ENCODE measurements at places on chromosomes 12 and 14.

GRCh38 chr14:63962906-63963305 is 110.1 kb downstream of the SYNE2 start:
- peak; percentile 13 for DNase-seq

DNA sequence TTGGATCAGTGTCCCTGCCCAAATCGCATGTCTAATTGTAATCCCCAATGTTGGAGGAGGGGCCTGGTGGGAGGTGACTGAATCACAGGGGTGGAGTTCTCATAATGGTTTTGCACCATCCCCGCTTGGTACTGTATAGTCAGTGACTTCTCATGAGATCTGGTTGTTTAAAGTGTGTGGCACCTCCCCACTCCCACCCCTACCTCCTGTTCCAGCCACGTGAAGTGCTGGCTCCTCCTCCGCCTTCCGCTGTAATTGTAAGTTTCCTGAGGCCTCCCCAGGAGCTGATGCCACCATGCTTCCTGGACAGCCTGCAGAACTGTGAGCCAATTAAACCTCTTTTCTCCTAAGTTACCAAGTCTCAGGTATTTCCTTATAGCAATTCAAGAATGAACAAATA is 67.2 kb downstream of the FERMT2 start:
- no peak for DNase-seq

DNA sequence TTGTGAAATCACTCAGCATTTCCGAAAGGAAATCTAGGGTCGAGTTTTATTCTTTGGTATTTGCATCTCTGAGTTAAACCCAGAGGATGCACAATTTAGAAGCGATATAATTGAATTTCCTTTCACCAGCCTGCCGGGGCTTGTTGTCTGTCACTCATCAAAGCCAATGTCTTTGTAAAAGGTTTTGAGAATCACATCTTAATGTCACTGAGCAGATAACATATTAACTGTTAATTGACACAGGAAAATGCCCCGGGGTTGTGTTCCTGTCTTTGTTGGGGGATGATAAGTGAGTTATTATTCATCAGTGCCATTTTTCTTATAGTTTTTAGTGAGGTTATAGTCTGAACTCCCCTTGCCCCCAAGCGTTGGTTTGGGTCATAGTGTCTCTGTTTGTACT is 73.4 kb downstream of the DUSP6 start:
- no peak for DNase-seq

DNA sequence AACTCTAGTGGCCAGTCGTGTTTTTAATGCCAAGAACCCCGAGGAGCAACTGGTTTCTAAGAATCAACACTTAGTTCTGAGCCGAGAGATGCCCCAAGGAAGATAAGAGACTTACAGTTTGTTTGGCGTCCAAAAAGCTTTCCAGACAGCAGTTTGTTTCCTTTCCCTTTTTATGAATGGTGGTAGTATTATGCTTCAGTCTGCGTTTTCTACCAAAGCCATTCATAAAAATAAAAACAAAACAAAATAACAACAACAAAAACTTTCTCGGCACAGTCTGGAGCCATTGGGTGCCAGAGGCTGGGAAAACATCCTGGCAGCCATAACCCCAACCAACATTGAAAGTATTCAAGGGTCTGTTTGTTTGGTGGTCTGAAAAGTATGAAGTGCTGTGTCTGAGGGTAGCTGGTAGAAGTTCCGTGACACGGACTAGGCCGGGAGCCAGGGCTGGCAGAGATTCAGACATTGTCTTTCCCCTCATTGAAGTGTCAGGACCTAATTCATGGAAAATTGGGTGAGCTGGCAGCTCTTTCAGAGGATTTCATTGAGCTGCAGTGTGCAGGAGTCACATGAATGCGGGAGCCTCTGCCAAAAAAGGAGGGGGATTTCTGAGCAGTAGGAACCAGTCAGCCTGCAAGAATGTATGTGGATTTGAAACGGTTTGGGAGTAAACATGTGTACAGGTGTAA is 124.2 kb downstream of the HMGA2 start:
- peak; percentile 79 for DNase-seq

- no peak for DNase-seq
Measured at GRCh38 chr14:80264702-80265101, 53.4 kb upstream of the DIO2 start.

DNA sequence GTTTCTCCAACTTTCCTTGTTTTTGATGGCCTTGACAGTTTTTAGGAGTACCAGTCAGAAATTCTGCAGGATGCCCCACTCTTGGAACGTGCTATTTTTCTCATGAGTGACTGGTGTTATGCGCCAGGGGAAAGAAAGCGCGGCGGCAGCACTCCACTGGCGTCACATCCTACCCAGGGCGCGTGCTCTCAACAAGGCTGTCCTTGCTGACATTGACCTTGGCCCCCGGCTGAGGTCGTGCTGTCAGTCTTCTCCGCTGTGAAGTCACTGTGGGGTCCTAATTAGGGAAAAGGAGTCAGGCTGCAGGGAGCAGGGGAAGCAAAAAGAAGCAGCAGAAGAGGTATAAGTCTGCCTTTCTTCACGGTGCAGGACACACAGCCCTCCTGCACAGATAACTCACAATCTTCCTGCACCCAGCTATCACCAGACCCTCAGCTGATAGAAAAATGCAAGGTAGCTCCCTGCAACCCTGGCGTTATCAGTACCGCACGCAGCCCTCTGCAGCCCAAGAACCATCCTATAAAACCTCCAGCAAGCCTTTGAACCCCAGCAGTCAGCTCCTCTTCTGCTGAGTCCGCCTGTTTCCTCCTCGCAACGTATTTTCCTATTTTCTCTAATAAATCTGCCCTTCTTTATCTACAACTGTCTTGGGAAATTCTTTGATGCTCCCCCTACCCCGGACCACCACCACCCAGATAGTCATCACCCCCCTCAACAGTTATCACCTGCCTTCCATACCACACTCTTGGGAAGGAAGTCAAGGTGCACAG is 48.0 kb upstream of the C14orf180 start:
- no peak for DNase-seq

DNA sequence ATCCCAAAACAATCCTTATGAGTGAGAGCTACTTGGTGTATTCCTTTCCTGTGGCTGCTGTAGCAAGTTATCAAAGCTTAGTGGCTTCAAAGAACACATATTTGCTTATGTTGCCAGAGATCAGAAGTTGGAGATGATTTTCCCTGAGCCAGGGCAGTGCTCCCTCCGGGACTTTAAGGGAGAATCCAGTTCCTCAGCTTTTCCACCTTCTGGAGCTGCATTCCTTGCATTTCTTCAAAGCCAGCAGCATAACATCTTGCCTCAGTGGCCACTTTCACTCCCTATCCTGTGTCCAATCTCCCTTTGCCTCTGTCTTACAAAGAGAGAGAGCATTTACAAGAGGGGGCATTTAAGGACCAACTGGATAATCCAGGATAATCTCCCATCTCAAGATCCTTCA is 33.7 kb downstream of the P2RX7 start:
- no peak for DNase-seq

GRCh38 chr12:58069268-58069963 is 128.0 kb downstream of the ATP23 start:
- DNase-seq, result peak; percentile 10

DNA sequence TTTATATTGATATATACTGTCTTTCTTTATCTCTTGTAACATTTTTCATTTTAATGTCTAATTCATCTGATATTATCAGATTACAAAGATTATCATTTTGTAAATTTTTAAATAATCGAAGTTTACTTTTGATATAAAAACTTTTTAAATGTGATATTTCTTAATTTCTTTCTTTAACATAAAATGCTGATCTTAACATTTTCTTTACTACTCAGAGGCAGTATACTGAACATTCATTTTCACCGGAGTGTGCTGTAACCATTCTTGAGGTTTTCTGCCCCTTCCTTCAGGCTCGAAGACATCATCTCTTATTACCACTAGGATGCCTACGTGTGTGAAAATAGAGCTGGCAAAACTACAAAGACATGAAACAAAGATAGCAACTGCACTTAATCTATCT is 186.9 kb downstream of the DIO2 start:
- no peak for DNase-seq

DNA sequence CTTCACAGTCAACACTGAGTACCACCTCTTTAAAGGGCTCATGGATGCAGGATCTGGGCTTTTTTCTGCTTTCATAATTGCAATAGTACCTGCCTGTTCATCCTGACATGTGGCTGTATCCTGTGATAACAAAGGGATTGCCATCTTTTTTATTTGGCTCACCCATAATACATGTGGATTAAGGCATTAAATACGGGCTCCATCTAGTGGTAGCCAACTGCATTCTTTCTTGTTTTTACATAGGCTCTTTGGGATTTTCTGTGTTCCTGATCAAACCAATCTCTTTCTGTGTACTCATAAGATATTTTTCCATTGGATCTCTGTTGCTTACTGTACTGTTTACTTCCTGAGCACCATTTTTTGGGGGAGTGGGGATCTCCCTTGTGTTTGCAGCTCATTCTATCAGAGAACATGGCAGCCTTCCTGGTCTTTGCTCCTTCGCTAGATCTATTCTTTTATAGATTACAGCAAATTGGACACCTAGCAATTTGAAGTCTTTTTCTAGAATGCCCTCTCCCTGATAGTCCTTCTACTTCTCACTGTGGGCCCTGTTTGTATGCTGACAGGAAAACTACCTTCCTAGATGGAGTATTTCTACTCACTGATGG is 723.4 kb upstream of the MDGA2 start:
- DNase-seq, result no peak

- no peak for DNase-seq
Measured at GRCh38 chr14:50116966-50117365, 594 bp upstream of the VCPKMT start.

DNA sequence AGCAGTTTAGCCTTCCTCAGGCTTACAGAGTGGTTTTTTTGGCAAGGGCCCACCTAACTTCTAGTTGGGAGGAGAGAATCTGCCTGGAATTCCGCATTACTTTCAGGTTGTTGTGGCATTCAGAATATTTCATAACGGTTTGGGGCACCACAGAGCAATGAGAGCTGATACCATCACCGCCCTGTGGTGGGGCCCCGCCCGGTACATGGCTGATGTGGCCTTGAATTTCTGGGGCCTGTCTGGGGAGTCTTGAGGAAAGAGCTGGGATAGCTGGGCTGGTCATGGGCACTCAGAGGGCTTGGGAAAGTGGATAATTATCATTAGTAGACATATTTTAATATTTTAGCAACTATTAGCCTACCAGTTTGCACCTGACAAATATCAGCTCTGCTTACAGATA is 4.2 kb downstream of the TESPA1 start:
- DNase-seq, result no peak

Data from spinal cord (tissue), 10 donors.